Endodermal cell (in vitro differentiated cells): ENCODE measurements at places on chromosomes 6 and 20. TPM values are rescaled to one million over a fixed set of nuclear protein-coding genes. Genes with fewer than 3 reads are reported as not detected.

GRCh38 chr20:13436530-13436929, 202.2 kb downstream of the TASP1 start:
- no peak overlapping the region for H3K27ac ChIP-seq
- H3K4me3 ChIP-seq, result no peak overlapping the region
- DNase-seq, result no peak
- H3K4me1 ChIP-seq, result peaks cover under 1% of the 10 kb centered on the region
- no peaks in the 10 kb centered on the region for H3K27me3 ChIP-seq
- peaks cover 15% of the 10 kb centered on the region for H3K36me3 ChIP-seq

- no peaks in the 10 kb centered on the region for H3K4me1 ChIP-seq
- H3K27ac ChIP-seq, result no peak overlapping the region
- DNase-seq, result peak; percentile 98
- no peak overlapping the region for H3K4me3 ChIP-seq
- H3K27me3 ChIP-seq, result no peaks in the 10 kb centered on the region
These were observed 105.5 kb upstream of the MYL9 start for GRCh38 chr20:36435592-36436541.

DNA sequence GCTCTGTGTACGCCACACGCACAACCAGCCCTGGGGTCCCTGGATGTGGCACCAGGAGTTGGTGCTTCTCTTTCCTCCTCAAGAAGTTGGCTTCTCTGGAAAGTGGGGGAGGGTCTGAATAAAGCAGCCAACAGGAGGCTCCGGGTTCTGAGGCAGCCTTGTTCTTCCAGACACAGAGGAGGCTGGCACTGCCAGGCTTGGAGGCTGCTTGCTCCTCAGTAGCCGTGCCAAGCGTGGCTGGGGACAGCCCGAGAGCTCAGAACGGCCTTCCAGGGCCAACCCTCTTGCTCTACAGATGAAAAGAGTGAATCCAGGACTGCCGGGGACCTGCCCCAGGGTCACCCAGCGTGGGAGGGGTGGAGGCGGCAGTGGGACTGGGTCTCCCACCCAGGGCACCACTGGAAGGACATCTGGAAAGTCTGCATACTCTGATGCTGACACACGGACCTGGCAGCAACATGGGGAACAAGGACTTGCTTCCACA, 70.4 kb downstream of the SLC22A23 start:
- DNase-seq, result no peak
- H3K36me3 ChIP-seq, result no peaks in the 10 kb centered on the region
- no peaks in the 10 kb centered on the region for H3K27me3 ChIP-seq

DNA sequence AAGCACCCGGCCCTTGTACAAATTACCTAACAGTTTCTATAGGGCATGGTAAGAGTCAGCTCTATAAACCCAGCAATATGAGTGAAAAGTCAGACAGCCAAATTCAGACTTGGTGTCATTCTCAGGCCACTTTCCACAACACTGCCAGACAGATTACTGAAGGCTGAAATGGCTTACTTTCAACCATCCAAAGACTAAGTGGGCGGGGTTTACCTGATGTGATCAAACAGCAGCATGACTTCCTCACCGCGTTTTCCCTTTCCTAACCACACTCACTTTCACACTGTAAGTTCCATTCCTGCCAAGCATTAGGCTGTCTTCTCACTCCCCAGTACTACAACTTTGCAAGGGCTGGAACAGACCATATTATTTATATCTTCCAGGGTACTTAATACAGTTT, 85.9 kb downstream of the SMLR1 start:
- no peak overlapping the region for H3K27ac ChIP-seq
- no peak for DNase-seq
- no peaks in the 10 kb centered on the region for H3K27me3 ChIP-seq
- H3K36me3 ChIP-seq, result peaks cover 13% of the 10 kb centered on the region

GRCh38 chr6:158565122-158565429, 5.2 kb downstream of the TMEM181 start:
- DNase-seq, result no peak
- H3K27ac ChIP-seq, result no peak overlapping the region
- no peaks in the 10 kb centered on the region for H3K4me1 ChIP-seq
- H3K36me3 ChIP-seq, result no peaks in the 10 kb centered on the region
- H3K27me3 ChIP-seq, result no peaks in the 10 kb centered on the region

- H3K4me1 ChIP-seq, result peaks cover 4% of the 10 kb centered on the region
- peaks cover 73% of the 10 kb centered on the region for H3K27me3 ChIP-seq
- no peaks in the 10 kb centered on the region for H3K36me3 ChIP-seq
- DNase-seq, result peak; percentile 75
These were observed 804 bp downstream of the C6orf141 start for GRCh38 chr6:49551078-49551865.

DNA sequence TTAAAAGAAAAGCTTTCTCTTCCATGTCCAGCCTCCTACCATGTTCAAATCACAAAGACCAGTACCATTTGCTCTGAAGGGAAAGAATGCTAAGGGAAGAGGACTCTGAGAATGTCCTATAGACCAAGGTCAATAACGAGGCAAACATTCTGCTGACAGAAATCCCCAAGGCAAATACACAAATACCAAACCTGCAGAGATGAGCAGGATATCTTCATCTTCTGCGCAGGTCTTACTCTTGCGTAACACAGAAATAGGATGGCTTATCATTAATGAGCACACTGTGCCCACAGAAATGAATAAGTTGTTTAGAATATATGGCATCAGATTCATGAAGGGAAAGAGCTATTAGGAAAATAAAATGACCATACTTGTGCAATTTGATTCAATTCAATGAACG, 137.3 kb downstream of the BTBD9 start:
- no peak overlapping the region for H3K4me3 ChIP-seq
- H3K27ac ChIP-seq, result no peak overlapping the region
- no peaks in the 10 kb centered on the region for H3K27me3 ChIP-seq
- peaks cover 3% of the 10 kb centered on the region for H3K4me1 ChIP-seq
- no peaks in the 10 kb centered on the region for H3K36me3 ChIP-seq

DNA sequence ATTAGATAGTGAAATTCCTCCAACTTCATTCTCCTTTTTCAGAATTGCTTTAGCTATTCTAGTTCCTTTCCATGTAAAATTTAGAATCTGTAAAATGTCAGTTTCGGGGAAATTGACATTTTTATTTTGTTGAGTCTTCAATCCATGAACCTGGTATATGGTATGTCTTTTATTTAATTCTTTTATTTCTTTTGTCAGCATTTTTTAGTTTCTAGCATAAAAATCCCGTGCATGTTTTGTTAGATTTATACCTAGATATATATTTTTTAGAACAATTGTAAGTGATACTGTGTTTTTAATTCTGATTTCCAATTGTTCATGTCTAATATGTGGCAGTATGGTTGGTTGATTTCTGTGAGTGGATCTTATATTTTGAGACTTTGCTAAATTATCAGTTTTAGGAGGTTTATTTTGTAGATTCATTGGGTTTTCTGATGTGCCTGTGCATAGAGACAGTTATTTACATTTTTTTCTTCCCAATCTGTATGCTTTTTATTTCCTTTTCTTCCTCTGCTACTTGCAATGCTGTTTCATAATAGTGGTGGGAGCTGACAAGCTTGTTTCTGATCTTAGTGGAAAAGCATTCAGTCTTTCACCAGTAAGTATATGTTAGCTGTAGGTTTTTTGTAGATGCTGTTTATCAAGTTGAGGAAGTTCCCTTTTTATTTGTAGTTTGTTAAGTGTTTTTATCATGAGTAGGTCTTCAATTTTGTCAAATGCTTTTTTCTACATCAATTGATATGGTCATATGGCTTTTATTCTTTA, 13.7 kb downstream of the TAB2 start:
- no peak overlapping the region for H3K4me3 ChIP-seq
- DNase-seq, result no peak
- H3K4me1 ChIP-seq, result peaks cover 6% of the 10 kb centered on the region
- no peaks in the 10 kb centered on the region for H3K36me3 ChIP-seq

DNA sequence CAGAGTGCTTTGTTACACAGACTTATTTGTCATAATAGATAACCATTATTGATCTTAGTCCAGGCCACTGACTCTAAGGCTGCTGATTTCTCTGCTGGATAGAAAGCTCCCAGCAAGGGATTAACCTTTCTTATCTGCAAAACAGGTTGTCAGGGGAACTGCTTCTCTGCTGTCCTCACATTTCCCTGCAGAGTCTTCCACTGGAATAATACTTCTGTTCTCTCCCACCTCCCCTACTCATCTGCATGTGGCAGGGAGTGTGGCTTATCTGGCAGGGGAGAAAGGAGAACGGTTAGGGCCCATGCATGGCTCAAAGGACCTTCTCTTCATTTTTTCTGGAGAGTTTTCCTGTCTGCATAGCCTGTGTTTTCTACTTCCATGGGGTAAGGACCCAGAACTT, 86.2 kb downstream of the LAMP5 start:
- no peaks in the 10 kb centered on the region for H3K36me3 ChIP-seq
- H3K27me3 ChIP-seq, result peaks cover 73% of the 10 kb centered on the region
- DNase-seq, result peak; percentile 58
- H3K4me1 ChIP-seq, result peaks cover 17% of the 10 kb centered on the region
- no peak overlapping the region for H3K27ac ChIP-seq

- no peaks in the 10 kb centered on the region for H3K4me1 ChIP-seq
- H3K4me3 ChIP-seq, result no peak overlapping the region
- H3K36me3 ChIP-seq, result no peaks in the 10 kb centered on the region
These were observed 64.6 kb upstream of the PTPN1 start for GRCh38 chr20:50445354-50446151.

DNA sequence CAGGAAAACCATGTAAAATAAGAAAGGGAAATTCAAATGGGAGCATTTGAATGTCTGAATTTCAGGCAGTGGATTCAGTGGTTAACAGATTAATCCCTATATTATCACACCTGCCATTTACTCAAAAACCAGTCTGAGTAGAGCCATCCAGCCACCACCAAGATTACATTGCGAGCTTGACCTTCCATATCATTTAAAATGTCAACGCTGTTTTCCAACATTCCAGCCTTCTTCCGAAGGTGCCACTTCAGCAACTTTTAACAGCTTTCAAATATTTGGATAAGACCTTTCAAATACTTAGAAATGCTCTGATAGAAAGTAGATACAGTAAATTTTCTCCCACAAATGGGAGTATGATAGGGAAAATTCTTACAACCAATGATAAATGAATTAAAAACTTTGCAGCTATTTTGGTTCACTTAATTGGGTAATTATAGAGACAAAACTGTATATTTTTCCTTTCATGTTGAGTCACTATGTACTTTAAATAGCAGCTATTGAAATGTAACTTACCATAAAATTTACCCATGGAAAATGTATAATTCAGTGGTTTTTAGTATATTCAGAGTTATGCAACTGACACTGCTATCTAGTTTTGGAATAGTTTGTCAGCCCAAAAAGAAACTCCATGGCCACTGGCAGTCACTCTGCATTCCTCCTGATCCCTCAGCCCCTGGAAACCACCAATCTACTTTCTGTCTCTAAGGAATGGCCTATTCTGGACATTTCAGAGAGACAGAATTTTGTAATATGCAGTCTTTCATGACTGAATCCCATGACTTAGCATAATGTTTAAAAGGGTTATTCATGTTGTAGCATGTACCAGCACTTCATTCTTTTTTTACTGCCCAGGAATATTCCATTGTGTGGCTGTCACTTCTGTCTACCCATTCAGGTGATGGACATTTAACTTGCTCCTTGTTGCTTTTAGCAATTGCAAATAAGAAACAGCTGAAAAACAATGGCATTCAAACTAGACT, 21.5 kb downstream of the EZR start:
- H3K27ac ChIP-seq, result peak overlapping the region; percentile 40
- H3K4me3 ChIP-seq, result no peak overlapping the region
- peaks cover 9% of the 10 kb centered on the region for H3K4me1 ChIP-seq
- peak; percentile 11 for DNase-seq

DNA sequence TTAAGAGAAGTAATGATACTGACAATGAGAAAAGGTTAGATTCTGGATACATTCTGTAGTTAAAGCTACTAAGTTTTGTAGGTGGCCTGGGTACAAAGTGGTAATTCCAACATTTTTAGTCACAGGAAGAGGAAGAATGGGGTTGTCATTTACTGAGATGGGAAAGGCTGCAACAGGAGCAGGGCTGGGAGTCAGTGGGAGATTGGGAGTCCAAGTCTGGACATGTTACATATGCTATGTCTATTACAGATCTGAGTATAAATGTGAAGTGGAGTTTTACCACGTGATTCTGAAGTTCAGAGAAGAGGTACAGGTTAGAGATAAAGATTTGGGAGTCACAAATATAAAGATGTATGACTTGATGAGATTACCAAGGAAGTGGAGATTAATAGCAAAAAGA, 116.2 kb downstream of the RWDD2A start:
- no peak overlapping the region for H3K4me3 ChIP-seq
- H3K27ac ChIP-seq, result no peak overlapping the region
- H3K27me3 ChIP-seq, result no peaks in the 10 kb centered on the region

DNA sequence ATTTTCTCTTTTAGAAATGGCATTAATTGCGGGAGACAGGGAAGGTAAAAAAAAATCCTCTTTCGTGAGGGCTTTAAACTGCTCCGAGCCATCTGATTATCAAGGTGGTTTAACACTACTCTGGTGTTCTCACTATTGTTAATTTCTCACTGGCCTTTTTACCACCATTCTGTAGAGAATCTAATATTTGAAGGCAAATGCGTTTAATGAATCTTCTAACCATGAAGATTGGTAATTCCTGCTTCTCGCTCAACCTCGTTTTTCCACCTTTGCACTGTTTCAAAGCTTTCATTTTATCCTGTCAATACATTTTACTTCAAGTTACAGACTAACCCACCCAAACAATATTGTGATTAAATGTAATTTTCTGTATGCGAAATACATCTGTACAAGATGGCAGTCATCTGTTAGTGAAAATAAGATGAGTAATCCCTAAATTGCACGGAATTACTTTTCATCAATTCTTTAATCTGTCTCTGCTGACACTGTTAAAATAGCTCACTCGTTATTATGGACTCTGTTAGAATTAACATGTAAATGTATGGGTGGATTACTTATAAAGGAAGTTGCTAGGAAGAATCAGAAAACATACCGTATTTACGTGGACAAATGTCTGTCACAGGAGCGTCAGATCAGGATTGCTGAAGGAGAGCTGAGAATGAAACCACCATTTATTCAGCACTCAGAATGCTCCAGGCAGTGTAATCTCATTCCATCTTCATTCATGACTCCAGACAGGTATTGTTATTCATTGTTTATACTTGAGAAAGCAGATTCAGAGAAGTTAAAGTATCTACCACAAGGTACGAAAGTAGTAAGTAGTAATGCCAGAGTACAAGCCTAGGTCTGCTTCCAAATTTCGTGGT, 1.1 kb upstream of the LCA5 start:
- peaks cover 9% of the 10 kb centered on the region for H3K36me3 ChIP-seq
- no peak overlapping the region for H3K27ac ChIP-seq
- H3K4me1 ChIP-seq, result peaks cover 1% of the 10 kb centered on the region
- DNase-seq, result no peak

GRCh38 chr6:149897015-149897697, 757 bp downstream of the RAET1E start:
- no peaks in the 10 kb centered on the region for H3K4me1 ChIP-seq
- peaks cover 7% of the 10 kb centered on the region for H3K27me3 ChIP-seq
- no peak overlapping the region for H3K27ac ChIP-seq
- no peaks in the 10 kb centered on the region for H3K36me3 ChIP-seq
- H3K4me3 ChIP-seq, result no peak overlapping the region

SGK1 gene
- 6.3 to 10.4 TPM (median 9.7 TPM) in 3 replicates for total RNA-seq

LATS1 gene
- total RNA-seq, result 28.4 to 38.0 TPM (median 33.7 TPM) in 3 replicates

PPP1R3G gene
- total RNA-seq, result 2.7 TPM in 1 of 3 replicates, not detected in the others

LKAAEAR1 gene
- 0.73 TPM in 1 of 3 replicates, not detected in the others for total RNA-seq

PNLDC1 gene
- total RNA-seq, result not detected in 3 replicates

PEX6 gene
- total RNA-seq, result 11.5 to 17.2 TPM (median 15.7 TPM) in 3 replicates

IL17A gene
- not detected in 3 replicates for total RNA-seq

MICA gene
- 13.3 to 15.9 TPM (median 13.7 TPM) in 3 replicates for total RNA-seq

MAPK14 gene
- 34.6 to 40.6 TPM (median 39.7 TPM) in 3 replicates for total RNA-seq

SYNDIG1 gene
- 3.8 and 5.5 TPM in 2 replicates for total RNA-seq

DEFB112 gene
- not detected in 3 replicates for total RNA-seq

MED23 gene
- total RNA-seq, result 26.2 to 28.0 TPM (median 26.5 TPM) in 3 replicates

C6orf15 gene
- not detected in 2 replicates for total RNA-seq
